ENCODE measurements at places on chromosomes 7 and 10.

- H3K36me3 ChIP-seq = no peaks in the 10 kb centered on the region
- H3K4me3 ChIP-seq = no peak overlapping the region
- H3K27me3 ChIP-seq = no peaks in the 10 kb centered on the region
- no peak overlapping the region for H3K27ac ChIP-seq
- no peaks in the 10 kb centered on the region for H3K4me1 ChIP-seq
Measured at GRCh38 chr7:64775289-64775688, 18.9 kb upstream of the ZNF138 start.

DNA sequence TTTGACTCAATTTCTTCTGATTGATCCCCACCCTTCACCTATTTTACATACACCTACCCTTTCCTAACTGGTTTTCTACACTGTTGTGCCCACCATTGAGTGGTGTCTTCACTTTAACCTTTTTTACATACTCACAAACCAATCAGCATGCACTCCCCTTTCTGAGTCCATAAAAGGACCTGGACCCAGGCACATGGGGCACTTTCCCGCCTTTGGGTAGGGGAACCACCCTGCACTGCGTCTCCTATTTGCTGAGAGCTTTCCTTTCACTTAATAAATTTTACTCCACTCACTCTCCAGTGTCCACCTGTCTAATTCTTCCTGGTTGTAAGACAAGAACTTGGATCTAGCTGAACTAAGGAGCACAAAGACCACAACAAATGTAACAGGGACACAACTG, 33.8 kb downstream of the ANKMY2 start:
- no peak overlapping the region for H3K4me3 ChIP-seq
- H3K27ac ChIP-seq = no peak overlapping the region
- H3K27me3 ChIP-seq = no peaks in the 10 kb centered on the region
- peaks cover 2% of the 10 kb centered on the region for H3K4me1 ChIP-seq

DNA sequence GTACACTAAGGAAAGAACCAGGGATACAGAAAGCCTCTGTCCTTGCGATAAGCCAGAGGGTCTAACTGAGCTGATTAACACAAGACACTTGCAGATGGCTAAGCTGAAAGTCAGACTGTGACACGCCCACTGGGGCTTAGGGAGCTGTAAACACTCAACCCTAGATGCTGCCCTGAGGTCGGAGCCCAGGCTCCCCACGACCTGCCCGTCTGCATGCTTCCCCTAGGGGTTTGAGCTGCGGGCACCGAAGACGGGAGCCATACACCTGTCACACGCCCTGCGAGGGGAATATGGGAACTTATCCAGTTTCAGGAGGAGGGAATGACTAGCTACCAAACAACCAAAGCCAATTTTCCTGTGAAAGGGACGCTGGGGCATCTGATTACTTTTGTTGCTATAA, 96.0 kb downstream of the HTR5A start:
- no peaks in the 10 kb centered on the region for H3K4me1 ChIP-seq
- H3K36me3 ChIP-seq = no peaks in the 10 kb centered on the region

DNA sequence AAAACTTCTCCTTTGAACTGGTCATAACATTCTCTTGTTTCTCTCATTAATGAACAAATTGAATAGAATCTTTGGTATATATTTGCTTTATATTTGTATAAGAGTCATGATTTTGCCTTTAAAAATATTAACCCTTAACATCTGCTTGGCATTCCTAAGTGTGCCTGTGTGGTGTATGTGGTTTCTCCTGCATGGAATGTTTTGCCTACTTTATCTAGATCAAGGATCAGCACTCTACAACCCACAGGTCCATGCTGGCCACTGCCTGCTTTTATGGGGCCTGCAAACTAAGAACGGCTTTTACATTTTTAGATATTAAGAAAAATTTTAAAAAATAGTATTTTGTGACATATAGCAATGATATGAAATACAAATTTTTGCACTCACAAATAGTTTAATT, 4.3 kb upstream of the LAMB4 start:
- no peak overlapping the region for H3K27ac ChIP-seq
- DNase-seq = no peak
- peaks cover 42% of the 10 kb centered on the region for H3K27me3 ChIP-seq
- H3K4me1 ChIP-seq = peaks cover 14% of the 10 kb centered on the region
- H3K4me3 ChIP-seq = no peak overlapping the region

DNA sequence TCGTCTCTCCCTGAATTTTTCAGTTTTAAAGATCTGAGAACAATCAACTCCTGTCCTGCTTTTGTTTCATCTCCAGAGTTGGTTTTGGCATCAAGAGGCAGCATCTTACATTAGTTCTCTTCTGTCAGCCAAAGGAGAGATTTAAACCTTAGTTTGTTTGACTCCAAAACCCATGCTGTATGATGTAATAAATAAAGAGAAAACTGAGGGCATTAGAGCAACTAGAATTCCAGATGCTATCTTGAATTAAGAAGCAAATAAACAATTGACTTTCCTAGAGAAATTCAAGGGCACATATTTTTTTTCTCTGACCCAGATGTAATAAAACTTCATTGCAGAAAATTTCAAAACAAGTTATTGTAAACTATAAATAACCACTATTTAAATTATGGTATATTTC, 54.4 kb downstream of the INHBA start:
- no peaks in the 10 kb centered on the region for H3K27me3 ChIP-seq
- no peak for DNase-seq
- H3K27ac ChIP-seq = no peak overlapping the region
- H3K4me3 ChIP-seq = no peak overlapping the region

DNA sequence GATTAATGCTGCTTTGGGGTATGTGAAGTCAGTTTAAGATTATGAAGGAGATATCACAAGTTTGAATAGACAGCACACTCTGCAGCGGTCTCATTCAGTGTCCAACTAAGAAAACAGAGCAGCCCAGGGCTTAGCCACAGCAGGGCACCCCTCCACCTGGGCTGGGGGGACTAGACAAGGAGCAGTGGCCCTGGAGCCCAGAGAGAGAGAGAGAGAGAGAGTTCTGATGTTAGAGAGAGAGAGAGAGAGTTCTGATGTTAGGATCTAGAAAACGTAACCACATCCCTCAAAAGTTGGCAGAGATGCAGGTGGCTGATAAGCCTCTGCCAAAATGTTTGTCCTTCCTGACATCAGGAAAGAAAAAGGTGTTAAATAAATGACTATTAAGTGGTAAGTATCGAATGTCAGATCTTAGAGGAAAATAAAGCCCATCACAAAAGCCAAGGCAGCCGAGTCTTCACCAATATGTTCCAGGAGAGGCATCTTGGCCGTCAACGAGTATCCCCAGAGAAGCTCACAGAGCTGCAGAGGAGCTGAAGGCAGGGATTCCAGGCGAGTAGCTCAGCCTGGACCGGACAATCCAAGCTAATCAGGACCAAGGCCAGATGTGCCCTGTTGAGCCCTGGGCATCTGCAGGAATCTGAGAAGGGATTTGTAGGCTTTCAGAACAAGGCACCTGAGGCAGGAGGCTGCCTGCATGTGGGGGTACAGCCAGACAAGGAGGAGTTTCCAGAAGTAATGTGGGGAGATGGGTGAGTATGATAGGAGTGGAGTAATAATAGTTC, 150.1 kb upstream of the TCF7L2 start:
- no peaks in the 10 kb centered on the region for H3K36me3 ChIP-seq
- no peak for DNase-seq
- H3K27me3 ChIP-seq = no peaks in the 10 kb centered on the region
- H3K4me1 ChIP-seq = peaks cover 2% of the 10 kb centered on the region

DNA sequence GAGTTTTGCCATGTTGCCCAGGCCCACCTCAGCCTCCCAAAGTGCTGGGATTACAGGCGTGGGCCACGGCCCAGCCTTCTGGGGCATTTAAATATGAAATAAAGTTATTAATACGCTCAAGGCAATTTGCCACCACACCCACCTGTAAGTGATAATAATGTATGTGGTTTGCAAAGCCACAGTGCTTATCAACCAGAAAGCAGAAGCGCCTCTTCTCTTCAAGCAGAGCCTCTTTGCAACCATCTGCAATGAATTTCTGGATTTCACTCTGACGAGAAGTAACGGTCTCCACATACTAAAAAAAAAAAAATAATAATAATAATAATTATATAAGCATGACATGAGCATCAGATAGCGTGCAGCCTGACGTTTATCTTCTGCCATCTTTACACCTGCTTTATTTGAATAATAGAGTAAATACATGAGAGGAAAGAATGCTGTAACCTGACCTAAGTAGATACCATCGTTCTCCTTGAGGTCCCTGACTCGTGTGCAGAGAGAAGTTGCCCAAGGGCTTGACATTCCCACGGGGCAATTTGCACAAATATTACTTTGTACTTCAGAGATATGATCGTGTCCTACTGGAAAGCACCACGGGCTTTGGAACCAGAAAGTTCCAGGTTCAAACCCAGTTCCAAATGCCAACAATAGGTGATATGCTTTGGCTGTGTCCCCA, 34.0 kb downstream of the BRI3 start:
- H3K27ac ChIP-seq = no peak overlapping the region
- H3K36me3 ChIP-seq = no peaks in the 10 kb centered on the region

- no peak for DNase-seq
- peaks cover 2% of the 10 kb centered on the region for H3K36me3 ChIP-seq
- no peak overlapping the region for H3K4me3 ChIP-seq
- H3K4me1 ChIP-seq = peaks cover 47% of the 10 kb centered on the region
- peak overlapping the region; percentile 51 for H3K27ac ChIP-seq
Measured at GRCh38 chr7:92634924-92635519, 44.8 kb upstream of the FAM133B start.

GRCh38 chr7:42093349-42093905, 143.6 kb downstream of the GLI3 start:
- no peaks in the 10 kb centered on the region for H3K36me3 ChIP-seq
- no peaks in the 10 kb centered on the region for H3K4me1 ChIP-seq
- DNase-seq = no peak
- no peak overlapping the region for H3K27ac ChIP-seq
- no peak overlapping the region for H3K4me3 ChIP-seq

DNA sequence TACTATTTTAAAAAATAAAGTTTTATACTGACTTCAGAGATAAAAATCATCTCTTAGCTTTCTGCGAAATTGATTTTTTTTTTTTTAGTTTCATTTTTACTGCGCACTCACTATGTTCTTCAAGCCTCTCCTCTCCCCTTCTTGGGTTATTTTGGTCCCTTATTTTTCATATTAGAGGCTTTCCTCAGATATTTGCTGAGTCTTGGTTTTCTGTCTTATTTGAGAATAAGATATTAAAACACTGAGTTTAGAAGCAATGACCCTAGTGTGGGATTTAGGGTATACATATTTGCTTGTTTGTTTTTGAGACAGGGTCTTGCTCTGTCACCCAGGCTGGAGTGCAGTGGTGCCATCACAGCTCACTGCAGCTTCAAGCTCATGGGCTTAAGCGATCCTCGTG, 59.9 kb downstream of the SND1 start:
- DNase-seq = no peak
- H3K4me3 ChIP-seq = no peak overlapping the region
- H3K27ac ChIP-seq = no peak overlapping the region
- H3K36me3 ChIP-seq = peaks cover 13% of the 10 kb centered on the region
- H3K27me3 ChIP-seq = no peaks in the 10 kb centered on the region

- H3K36me3 ChIP-seq = no peaks in the 10 kb centered on the region
- peak overlapping the region; percentile 3 for H3K4me3 ChIP-seq
- DNase-seq = peak; percentile 30
- peak overlapping the region; percentile 77 for H3K27ac ChIP-seq
- H3K4me1 ChIP-seq = peaks cover 29% of the 10 kb centered on the region
Measured at GRCh38 chr10:88091490-88092061, 228.2 kb downstream of the PTEN start.

DNA sequence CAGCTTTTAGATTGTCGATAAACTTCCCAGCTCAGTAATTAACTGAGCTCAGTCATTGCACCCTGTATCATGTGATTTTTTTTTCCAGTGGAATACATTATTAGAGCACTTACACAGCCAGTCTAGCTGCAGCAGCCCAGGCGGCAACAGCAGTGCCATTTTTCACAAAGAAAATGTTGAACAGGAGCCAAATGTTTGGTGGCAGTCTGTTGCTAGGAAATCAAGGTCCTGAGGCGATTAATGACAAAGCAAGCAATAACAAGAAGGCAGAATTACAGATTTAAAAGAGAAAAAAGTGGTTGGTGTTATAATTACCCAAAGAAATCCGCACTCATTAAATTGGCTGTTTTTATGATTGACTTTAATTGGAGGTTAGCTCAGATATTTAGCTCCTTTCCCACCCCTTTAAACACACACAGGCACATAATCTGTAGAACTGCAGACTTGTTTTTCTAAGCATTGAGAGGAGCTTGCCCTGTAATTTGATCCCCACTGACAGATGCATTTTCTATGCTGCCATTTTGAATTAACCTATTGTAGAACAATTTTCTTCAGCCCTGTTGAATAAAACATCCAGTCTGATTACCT, 267.4 kb downstream of the ADK start:
- no peaks in the 10 kb centered on the region for H3K27me3 ChIP-seq
- no peak overlapping the region for H3K4me3 ChIP-seq
- H3K36me3 ChIP-seq = no peaks in the 10 kb centered on the region
- DNase-seq = no peak
- H3K27ac ChIP-seq = no peak overlapping the region

- H3K27me3 ChIP-seq = no peaks in the 10 kb centered on the region
- H3K27ac ChIP-seq = no peak overlapping the region
- no peak overlapping the region for H3K4me3 ChIP-seq
Measured at GRCh38 chr7:124940306-124940705, 10.7 kb upstream of the POT1 start.

GRCh38 chr7:156881679-156882078, 11.3 kb downstream of the LMBR1 start:
- H3K27ac ChIP-seq = no peak overlapping the region
- peaks cover 30% of the 10 kb centered on the region for H3K4me1 ChIP-seq
- H3K27me3 ChIP-seq = no peaks in the 10 kb centered on the region
- DNase-seq = no peak
- peaks cover 2% of the 10 kb centered on the region for H3K36me3 ChIP-seq

- H3K4me1 ChIP-seq = peaks cover 2% of the 10 kb centered on the region
- H3K27me3 ChIP-seq = peaks cover 56% of the 10 kb centered on the region
- no peak overlapping the region for H3K27ac ChIP-seq
- H3K36me3 ChIP-seq = peaks cover 4% of the 10 kb centered on the region
- DNase-seq = no peak
- H3K4me3 ChIP-seq = no peak overlapping the region
Measured at GRCh38 chr10:34739915-34740314, 75.2 kb downstream of the PARD3 start.

Data from T-helper 17 cell (primary cell).